ENCODE measurements at places on chromosomes 7 and 10. TPM values are rescaled to one million over a fixed set of nuclear protein-coding genes. Genes with fewer than 3 reads are reported as not detected.

DNA sequence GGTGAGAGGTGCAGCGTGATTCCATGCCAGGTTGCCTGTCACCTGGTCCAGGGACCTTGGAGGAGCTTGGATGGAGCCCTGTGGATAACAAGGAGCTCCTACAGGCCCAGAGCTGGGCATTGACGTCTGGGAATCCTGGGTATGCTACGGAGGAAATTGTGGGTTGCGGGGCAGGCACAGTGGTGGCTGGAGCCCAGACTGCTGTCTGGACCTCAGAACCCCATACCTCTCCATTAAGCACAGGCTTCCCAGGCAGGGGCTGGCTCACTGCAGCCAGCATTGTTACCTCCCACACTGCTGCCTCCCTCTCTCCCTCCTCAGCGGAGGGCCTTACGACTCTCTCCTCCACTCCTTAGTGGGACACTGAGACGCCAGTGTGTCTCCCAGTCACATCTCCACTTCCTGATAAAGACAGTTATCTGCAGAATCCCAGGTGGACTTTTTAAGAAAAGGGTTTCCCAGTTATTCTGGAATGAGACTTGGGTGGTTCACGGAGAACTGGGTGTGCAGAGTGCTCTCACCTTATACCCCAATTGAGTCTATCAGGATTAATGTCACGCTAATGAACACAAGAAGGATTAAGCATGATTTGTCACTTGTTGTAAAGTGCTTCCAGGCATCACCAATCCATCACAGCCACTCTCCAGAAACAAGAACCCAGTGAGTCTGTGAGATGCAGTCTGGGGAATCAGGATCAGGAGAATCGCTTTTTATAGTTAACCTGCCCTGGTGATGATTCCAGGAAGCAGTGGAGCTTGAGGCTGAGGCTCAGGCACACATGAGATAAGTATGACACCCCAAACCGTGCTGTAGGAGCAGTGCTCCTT lies 309.4 kb downstream of the RPS24 start:
- DNase-seq, result peak; percentile 17

- DNase-seq, result no peak
These were observed 11.0 kb downstream of the GRID1 start for GRCh38 chr10:86355571-86356038.

- peak; percentile 35 for DNase-seq
These were observed 81.0 kb upstream of the PRSS58 start for GRCh38 chr7:142338633-142339501.

DNA sequence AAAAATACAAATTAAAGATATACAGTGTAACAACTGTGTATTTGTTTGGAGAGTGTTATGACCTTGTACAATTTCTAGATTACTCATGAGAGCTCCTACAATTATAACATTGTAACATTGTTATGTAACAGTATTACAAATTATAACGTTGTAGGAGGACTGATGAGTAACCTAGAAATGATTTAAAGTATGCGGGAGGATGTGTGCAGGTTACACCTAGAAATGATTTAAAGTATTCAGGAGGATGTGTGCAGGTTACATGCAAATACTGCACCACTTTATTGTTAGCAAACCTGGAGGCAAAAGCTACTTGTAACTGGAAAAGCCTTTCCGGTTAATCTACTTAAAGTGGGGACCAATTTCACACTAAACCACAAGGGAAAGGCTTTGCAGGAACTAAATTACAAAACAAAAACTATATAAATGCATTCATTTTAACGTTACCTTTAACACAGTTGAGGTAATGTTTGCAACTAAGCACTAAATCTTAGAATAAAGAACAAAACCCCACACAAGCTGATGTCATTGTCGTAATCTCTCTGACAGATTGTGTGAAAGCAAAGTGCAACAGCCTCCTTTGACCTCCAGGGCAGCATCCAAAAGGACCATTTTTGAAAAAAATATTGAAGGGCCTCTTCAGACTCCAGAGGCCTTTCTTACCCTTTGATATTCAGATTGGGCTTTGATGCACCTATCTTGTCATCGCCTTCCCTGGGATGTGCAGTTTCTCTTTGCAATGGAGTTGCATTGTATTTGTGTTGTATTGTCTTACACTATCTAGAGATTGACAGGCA lies 522.1 kb upstream of the FOXK1 start:
- DNase-seq, result no peak

- no peak for DNase-seq
These were observed 597.6 kb upstream of the IGFBP3 start for GRCh38 chr7:46518713-46519112.

- no peak for DNase-seq
These were observed 24.4 kb upstream of the PITRM1 start for GRCh38 chr10:3196958-3197347.

DNA sequence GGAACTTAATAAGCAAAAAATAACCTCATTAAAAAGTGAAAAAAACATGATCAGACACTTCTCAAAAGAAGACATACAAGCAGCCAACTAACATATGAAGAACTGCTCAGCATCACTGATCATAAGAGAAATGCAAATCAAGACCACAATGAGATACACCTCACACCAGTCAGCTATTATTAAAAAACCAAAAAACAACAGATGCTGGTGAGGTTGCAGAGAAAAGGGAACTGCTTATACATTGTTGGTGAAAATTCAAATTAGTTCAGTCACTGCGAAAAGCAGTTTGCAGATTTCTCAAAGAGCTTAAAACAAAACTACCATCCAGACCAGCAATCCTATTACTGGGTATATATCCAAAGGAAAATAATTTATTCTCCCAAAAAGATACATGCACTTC lies 513.3 kb downstream of the MDFIC start:
- DNase-seq, result no peak

GRCh38 chr7:137932881-137933269 lies 69.0 kb downstream of the CREB3L2 start:
- DNase-seq, result no peak

GRCh38 chr7:93148144-93148543 lies at the start of gene SAMD9L:
Gene SAMD9L (minus strand): TSS chr7:93148385. CDS start chr7:93135971, 12,414 bp downstream.
- no peak for DNase-seq

- peak; percentile 85 for DNase-seq
These were observed 1.4 kb upstream of the CUX1 start for GRCh38 chr7:101815826-101816594.

GRCh38 chr10:33152146-33152545 lies 182.3 kb downstream of the NRP1 start:
- no peak for DNase-seq

- DNase-seq, result no peak
These were observed 90.8 kb downstream of the SNX13 start for GRCh38 chr7:17849504-17849903.

The RNF32 gene
- total RNA-seq, result 26.0 TPM

The UTF1 gene
- total RNA-seq, result not detected

The EZH2 gene
- total RNA-seq, result 55.7 TPM

The FRMD4A gene
- total RNA-seq, result 52.1 TPM

The SFTPA2 gene
- total RNA-seq, result not detected

The EIF4EBP2 gene
- total RNA-seq, result 168 TPM

The ZNF138 gene
- total RNA-seq, result 10.2 TPM

The KCNIP2 gene
- total RNA-seq, result 5.5 TPM

The IFIT3 gene
- 1.8 TPM for total RNA-seq

The PTF1A gene
- total RNA-seq, result not detected

The DPP6 gene
- not detected for total RNA-seq

The LIPN gene
- not detected for total RNA-seq

The MAD1L1 gene
- 58.6 TPM for total RNA-seq

Measured in Caco-2 (cell line).